ENCODE measurements at places on chromosomes 4 and X.

DNA sequence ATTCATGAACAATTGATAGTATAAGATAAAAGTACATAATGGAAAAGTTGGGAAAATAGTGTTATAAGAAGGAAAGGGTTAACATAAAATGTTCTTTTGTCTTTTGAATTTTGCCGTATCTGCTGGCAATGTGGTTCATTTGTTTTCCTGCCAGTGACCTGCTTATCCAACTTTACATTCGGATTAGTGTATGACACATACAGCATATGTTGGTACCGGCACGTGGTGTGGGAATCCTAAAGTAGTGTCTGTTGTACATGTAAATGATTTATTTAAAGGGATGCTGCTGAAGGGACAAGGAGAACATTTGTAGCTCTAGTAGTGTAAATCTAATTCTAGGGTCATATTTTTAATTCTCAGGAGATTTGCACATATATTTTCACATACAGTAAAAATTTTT, 11.5 kb downstream of the RAB9A start:
- no peak for DNase-seq

DNA sequence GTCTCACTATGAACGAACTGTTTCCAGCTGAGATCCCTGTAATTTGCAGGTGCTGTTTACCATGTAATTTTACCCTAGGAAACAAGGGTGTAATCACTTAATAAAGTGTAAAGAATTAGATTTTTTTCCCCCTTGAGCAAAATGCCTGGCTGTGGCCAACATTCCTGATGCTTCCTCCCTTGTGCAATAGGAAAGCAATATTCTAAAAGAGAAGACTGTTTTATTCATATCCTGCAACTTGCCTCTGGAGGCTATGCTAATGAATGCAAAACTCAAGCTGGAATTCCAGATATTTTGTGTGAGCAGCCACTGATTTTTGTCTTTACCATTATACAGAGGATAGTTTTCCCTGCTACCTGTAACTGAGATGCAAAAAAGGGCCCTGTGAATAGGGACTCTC, 98.0 kb downstream of the AWAT2 start:
- no peak for DNase-seq

GRCh38 chrX:22078117-22078516, 46.0 kb downstream of the PHEX start:
- DNase-seq = no peak

GRCh38 chr4:76772498-76773106, 125.3 kb downstream of the SOWAHB start:
- no peak for DNase-seq

GRCh38 chr4:104969394-104970082, 177.1 kb upstream of the TET2 start:
- DNase-seq = no peak

- no peak for DNase-seq
Measured at GRCh38 chr4:12118651-12119213, 690.0 kb upstream of the HS3ST1 start.

DNA sequence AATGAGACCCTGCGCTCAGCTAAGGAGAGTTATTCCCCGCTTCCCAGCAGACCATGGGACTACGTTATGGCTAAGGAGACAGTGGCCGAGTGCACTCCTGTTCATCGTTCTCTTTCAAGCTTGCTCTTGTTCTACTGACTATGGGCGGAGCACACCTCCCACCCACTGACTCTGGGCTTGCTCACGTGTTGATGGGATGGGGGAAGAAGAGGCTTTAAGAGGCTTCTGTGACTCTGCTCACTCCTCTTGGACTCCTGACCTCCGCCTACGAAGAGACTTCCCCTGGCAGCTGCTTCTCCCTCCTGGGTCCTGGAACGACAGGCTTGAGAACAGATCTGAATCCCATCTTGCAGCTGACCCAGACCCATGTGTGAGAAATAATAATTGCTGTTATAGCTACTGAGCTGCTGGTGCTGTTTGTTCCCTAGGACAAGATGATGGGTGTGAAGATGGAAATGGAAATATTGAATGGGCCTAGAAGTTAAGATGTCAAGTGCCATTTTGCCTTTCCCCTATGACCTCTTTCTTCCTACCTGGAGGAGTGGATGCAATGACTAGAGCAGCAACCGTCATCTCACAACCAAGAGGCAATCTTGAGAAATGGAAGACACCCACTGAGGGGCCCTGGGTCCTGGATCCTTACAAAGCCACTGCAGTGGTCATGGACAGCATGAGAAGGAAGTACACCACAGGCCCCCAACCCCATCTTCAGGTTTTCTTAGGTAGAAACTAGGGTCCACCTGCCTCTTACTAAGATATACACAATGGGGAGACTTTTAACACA, 38.7 kb upstream of the IRAK1 start:
- DNase-seq = no peak

DNA sequence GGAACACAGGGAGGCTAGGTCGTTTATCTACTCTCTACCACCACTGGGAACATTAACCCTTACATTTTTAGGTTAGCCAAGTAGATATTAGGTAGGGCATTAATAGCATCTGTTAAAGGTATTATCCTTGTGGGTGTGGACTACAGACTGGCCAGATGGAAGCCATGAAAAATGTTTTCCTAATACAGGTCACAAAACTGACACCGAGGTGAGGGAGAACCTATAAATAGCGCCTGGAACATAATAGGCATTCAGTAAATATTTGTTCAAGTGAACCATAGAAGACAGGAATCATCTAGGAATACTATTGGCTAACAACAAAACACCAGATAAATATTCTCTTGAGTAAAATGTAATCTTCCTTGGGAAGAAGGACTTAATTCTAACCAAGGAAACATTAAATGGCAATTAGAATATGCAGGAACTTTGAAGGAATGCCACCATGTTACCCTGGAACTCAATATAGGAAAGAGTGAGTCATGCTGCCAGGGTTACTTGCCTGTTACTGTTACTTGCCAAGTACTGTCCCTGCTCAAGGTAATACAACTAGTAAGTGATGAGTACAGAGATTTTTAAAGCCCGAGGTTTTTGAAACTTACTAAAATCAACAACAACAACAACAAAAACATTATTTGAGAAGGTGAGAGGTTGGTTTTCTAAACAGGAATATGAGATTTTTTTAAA, 79.0 kb downstream of the SOX3 start:
- DNase-seq = no peak

GRCh38 chrX:42624524-42624923, 153.4 kb downstream of the PPP1R2C start:
- DNase-seq = no peak

Measured in stimulated activated CD4-positive, alpha-beta T cell treated with anti-CD3 and anti-CD28 coated beads, Interleukin-2, amount 100 ng/mL, for 4 hours (primary cell).